ENCODE measurements at places on chromosomes 13 and 19.

DNA sequence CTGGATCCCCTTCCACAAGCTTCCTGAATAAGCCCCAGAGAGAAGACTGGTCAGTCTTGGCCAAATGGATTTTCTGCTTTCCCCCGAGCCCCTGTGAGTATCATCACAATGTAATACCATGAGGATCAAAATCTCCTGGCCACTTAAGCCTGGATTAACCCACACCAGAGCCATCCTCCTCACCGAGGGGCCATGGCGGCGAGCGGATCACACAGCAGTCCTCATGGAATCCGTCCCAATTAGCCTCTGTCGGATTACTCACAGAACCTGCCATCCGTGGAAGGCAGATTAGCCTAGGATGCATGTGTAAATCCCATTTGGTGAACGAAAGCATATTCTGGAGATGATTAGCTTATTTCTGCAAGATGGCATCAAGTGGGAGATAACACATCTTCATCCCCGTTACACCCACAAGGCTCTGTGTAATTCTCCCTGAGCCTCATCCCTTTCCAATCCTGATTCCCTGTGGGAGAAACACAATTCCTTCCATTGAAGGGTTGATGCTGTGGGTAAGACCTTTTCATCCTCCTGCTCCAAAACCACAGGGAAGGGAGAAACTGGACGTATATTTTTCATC, 42.5 kb downstream of the GNG7 start:
- DNase-seq: no peak

DNA sequence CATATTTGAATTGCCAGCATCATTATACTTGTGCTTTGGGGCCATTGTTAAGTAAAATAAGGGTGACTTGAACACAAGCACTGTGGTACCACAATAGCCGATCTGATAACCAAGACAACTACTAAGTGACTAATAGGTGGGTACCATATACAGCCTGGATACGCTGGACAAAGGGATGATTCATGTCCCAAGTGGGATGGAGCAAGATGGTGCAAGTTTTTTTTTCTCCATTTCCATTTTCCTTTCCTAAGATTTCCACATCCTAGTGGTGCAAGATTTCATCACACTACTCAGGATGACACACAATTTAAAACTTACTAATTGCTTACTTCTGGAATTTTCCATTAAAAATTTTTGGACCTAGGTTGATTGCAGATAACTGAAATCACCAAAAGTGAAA, 15.1 kb downstream of the BRCA2 start:
- no peak for DNase-seq

DNA sequence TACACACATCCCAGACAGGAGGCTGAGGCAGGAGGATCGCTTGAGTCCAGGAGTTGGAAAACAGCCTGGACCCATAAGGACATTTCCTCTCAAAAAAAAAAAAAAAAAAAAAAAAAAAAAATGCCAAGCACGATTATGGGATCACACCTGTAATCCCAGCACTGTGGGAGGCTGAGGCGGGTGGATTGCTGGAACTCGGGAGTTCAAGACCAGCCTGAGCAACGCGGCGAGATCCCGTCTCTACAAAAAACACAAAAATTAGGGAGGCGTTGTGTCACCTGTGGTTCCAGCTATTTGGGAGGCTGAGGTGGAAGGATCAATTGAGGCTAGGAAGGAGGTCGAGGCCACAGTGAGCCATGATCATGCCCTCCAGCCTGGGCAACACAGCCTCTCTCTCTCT, 973 bp upstream of the OCEL1 start:
- DNase-seq: no peak

DNA sequence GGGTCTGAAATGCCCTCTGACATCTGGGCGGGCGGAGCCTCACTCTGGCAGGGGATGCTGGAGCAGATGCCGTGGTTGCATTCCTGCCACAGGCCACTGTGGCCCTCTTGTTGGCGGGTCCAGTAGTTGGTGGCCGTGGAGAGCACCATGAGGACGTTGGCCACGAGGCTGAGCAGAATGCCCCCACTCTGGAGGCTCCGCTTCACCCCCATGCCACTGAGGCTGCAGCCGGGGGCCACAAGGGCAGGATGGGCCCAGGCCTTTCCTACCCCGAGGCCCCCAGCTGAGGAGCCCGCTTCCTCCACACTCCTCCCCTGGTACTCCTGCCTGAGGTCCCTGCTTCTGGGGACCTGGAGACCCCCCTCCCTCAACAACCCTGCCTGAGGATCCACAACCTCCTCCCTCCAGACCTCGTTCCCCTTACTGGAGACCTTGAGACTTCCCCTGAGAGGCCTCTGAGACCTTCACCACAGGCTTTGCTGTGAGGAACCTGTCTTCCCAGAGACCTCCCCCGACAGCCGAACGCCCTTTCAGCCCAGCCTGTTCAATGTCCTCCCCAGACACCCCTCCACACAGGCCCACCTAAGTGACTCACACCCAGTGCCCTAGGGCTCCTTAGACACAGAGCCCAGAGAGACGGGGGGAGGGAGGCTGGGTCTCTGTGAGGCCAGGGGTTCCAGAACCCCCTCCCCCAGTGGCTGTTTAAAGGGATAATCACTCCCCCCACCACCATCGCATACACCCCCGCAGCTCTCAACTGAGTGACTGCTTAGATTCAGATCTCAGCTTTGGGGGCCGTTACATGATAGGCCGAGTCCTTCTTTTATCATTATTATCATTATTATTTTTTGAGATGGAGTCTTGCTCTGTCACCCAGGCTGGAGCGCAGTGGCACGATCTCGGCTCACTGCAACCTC, at the start of gene CLDND2:
CLDND2 (minus strand) TSS at position 638 of the 917 bp plus-strand sequence; CDS start at position 212, 426 bp downstream.
- DNase-seq: no peak
